ENCODE measurements at places on chromosomes 4 and X. TPM values are rescaled to one million over a fixed set of nuclear protein-coding genes. Genes with fewer than 3 reads are reported as not detected.
A peak's percentile ranks its signal among the peaks of the same experiment; 100 is the strongest.

The TEX13D gene
- polyA plus RNA-seq, result not detected

The CNKSR2 gene
- 1.8 TPM for polyA plus RNA-seq

The HTN1 gene
- not detected for polyA plus RNA-seq

The CLNK gene
- polyA plus RNA-seq, result 1.4 TPM

The ADGRA3 gene
- 51.9 TPM for polyA plus RNA-seq

DNA sequence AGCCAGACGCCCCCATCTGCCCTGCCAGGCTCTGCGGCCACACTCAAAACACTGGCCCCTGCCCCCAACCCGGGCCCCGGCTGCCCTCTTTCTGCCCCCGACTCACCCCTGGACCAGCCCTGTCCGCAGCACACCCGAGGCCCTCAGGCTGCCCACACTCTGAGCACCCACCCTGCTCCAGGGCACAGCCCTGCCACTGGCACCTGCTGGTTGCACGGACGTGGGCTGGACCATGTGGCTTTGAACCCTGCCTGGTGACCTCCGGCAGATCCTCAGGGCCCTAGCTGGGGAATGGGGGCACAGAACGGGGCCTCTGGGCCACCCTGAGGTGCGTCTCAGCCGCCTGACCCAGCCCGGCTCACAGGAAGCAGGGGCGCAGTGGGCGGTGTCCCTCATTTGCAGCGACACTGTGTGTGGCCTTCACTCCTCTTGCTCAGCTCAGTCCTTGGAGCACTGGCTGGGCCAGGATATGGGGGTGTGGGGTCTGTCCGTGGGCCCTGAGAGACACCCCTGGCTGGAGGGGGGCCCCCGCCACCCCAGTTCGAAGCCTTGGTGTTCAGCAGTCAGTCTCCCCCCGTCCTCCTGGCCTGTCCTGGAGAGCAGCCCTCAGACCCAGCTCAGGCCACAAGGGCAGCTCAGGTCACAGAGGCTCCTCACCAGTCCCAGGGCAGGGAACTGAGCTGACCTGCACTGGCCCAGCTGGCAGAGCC lies 73.2 kb downstream of the FAM53A start:
- DNase-seq, result no peak

DNA sequence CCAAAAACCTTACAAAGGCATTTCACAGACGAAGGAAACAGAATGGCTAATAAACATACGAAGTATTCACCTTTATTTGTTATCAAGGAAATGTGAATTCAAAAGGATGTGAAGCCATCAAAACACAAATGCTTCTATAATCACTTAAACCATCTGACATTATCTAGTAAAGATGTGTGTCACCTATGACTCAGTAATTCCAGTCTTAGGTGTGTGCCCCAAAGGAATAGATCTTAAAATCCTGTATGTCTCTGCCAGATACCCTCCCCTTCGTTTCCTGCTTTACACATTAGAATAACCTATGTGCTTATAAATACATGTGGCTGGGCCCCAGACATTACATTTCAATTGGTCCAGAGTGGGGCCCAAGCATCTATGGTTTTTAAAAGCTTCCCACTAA lies 41.8 kb upstream of the CEP135 start:
- DNase-seq, result no peak

GRCh38 chr4:68865188-68865638 lies 49.4 kb downstream of the UGT2B10 start:
- no peak for DNase-seq

GRCh38 chrX:45602151-45602550 lies 401.5 kb upstream of the DIPK2B start:
- DNase-seq, result peak; percentile 2

DNA sequence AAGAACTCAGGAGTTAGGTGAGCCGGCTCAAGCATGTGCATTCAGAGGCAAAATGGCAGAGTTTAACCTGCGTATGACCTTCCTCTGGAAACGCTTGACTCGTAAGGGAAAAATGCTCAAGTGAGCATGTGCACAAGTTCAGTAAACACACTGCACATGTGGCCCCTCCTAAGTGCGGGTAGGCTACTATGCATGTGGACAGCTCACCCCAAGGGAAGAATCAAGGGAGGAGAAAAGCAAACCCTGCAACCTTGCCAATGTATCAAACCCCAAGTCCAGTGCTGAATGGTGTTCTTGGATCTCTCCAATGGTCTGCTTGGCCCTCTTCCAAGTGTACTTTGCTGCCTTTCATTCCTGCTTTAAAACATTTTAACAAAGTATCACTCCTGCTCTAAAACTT lies 407.1 kb downstream of the ADAM29 start:
- DNase-seq, result no peak

GRCh38 chr4:42144028-42144427 lies 8.4 kb downstream of the BEND4 start:
- no peak for DNase-seq

- DNase-seq, result no peak
Measured at GRCh38 chr4:151760002-151760401, 805 bp downstream of the GATB start.

DNA sequence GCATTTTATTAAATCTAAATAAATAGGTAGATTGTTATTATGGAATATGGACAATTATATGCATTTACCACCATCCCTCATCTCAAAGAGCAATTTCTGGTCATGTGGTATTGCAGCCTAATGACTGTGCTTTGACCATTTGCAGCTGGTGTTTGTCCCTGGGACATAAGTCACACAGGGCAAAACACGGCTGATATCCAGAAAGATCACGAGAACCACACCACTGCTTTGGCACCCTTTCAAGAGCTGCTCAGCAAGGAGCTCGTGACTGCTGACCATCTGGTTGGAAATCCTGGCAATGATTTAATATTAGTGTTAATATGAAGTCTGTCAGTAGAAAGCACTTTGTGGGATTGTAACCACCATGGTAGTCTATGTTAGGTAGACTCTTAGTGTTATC lies 545.0 kb downstream of the GBA3 start:
- no peak for DNase-seq

GRCh38 chr4:46491455-46491854 lies 101.5 kb upstream of the GABRA2 start:
- DNase-seq, result no peak

- DNase-seq, result peak; percentile 18
Measured at GRCh38 chrX:23694606-23695005, 27.3 kb downstream of the PRDX4 start.

DNA sequence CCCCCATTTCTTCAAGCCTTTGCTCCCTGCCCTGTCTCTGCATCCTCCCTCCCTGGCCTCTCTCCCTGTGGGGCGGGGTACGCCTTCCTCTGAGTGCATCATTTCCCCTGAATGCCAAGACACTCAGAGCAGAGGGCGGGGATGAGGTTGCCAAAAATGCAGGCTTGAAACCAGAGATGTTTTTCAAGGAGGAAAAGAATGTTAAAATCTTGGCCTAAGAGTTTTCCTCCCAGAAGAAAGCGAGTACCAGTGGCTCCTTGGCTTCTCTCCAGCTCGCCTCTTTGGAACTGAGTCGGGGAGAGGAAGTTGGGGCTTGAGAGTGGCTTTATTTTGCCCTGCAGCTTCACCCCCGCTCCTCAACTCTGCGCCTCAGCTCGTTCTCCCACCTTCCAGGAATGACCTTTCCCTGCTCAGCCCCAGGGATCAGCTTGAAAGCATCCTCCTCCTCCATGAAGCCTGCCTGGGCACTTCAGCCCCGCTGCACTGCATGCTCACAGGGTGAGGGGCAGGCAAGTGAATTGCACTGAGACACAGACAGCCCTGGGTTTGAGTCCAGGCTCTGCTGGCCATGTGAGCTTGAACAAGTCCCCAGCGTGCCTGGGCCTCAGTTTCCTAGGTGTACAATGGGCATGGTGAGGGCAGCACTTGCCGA lies 57.5 kb upstream of the SORCS2 start:
- no peak for DNase-seq

DNA sequence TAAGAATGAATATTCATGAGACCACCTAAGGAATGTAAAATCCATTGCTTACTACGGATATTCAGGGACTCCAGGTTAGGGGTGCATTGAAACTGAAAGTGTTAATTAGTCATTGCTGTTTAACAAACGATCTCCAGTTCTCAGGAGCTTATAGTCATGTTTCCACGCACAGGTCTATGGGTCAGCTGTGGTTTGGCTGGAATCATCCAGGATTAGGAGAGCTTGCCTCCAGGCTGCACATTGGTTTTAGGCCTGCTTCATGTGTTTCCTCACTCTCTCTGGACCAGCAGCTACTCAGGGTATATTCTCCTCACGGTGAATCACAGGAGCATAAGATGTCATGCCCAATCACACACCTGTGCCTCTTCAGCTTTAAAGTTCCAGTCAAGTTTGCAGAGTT lies 98.9 kb downstream of the ATXN3L start:
- no peak for DNase-seq
